CD4-positive, alpha-beta T cell (primary cell): ENCODE measurements at places on chromosomes 4 and X.

- DNase-seq = no peak
These were observed 254.0 kb downstream of the SNCA start for GRCh38 chr4:89582756-89583505.

- no peak for DNase-seq
These were observed 320.1 kb downstream of the TRIML1 start for GRCh38 chr4:188459381-188459780.

- DNase-seq = no peak
These were observed 305.2 kb upstream of the ARSJ start for GRCh38 chr4:114284629-114285028.

DNA sequence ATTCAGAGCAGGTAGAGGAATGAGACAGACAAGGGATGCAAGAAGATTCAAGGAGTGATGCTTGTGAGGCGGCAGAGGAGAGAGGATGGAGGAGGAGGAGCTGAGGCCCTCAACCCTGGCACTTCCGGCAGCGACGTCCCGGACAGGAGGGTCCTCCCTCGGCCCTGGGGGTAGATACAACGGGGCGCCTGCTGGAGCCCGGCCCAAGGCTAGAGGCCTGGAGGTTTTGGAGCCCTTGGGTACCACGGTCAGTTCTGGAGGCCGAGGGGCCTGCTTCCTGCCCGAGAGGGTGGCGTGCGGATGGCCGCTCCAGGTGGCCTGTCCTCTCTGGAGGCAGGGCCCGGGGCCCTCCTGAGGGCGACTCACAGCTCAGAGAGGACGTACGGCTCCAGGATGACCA lies 13.5 kb downstream of the SSR4 start:
- DNase-seq = no peak

DNA sequence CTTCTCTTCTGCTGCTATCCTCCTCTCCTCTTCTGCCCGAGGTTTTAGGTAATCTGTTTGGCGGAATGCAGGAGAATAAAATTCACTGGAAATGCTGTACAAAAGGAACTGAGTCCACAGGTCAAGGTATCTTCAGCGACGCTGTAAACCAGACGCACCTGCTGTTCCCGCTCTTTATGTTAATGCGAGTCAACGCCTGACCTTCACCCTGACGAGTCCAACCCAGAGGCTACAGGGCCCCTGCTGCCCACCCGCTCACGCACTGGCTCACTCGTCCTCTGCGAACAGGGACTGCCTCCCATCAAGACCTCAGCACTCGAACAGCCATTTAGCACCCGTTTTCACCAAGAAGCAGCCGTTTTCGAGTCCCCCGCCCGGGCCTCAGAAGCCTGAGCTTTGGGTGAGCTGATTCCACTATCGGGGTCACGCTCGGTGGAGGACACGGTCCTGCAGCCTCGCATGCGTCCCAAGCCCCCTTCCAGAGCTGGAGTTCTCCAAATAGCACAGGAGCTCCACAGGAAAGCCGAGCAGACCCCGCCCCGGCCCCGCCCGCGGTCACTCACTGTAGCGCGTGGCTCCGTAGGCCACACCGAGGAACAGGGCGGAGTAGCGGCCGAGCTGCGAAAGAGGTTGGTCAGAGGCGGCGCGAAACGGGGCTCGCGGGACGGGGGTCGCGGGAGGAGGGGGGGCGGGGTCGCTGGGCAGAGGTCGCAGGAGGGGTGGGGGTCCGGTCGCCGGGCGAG lies 556 bp downstream of the ATP5ME start:
- no peak for DNase-seq

DNA sequence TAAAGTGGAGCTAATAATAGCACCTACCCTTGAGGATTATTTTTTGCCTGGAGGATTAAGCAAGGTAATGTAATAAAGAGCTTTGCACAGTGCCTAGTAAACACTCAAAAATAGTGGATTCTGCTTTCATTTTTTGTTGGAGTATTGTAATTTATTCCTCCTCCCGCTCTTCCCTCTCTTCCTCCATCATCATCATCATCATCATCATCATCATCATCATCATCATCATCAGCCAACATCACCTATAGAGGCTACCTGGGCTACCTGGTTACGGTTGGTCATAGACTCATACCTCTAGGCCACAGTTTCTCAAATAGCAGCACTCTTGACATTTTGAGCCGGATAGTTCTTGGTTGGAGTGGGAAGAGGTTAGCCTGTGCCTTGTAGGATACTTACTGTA lies 126.9 kb upstream of the TEX13A start:
- DNase-seq = no peak

GRCh38 chrX:123859846-123860838 lies at the start of gene XIAP:
Gene XIAP (plus strand): TSS chrX:123860053. CDS start chrX:123885663, 25,610 bp downstream.
- DNase-seq = peak; percentile 41
